Nasal cavity respiratory epithelium epithelial cell of viscerocranial mucosa (primary cell): ENCODE measurements at places on chromosomes 7 and 10. TPM values are rescaled to one million over a fixed set of nuclear protein-coding genes. Genes with fewer than 3 reads are reported as not detected.

Gene SYT15
- total RNA-seq: under 0.01 and 0.14 TPM in 2 replicates

Gene CCDC186
- 32.7 and 34.9 TPM in 2 replicates for total RNA-seq

Gene STOX1
- under 0.01 and 0.07 TPM in 2 replicates for total RNA-seq

Gene CCDC136
- under 0.01 and 0.28 TPM in 2 replicates for total RNA-seq

Gene GIMAP2
- 0.21 TPM in 1 of 2 replicates, not detected in the other for total RNA-seq

Gene TRIM24
- 3.4 and 11.7 TPM in 2 replicates for total RNA-seq

Gene GPER1
- total RNA-seq: under 0.01 and 0.21 TPM in 2 replicates

Gene IGFBP3
- total RNA-seq: 2.4 and 26.1 TPM in 2 replicates

Gene UPK3BL2
- total RNA-seq: 2.4 and 72.2 TPM in 2 replicates

Gene CPXM2
- total RNA-seq: 0.07 TPM in 1 of 2 replicates, not detected in the other

Gene HOXA5
- not detected in 2 replicates for total RNA-seq

Gene NRCAM
- 7.2 and 49.5 TPM in 2 replicates for total RNA-seq

Gene MCM10
- 0.21 and 0.34 TPM in 2 replicates for total RNA-seq

Gene CFAP70
- 0.68 and 3.6 TPM in 2 replicates for total RNA-seq

Gene POT1
- 43.3 and 43.4 TPM in 2 replicates for total RNA-seq

Gene STK32C
- 7.2 and 11.6 TPM in 2 replicates for total RNA-seq

Gene SFTPD
- total RNA-seq: 1.0 and 1.2 TPM in 2 replicates

Gene CLDN3
- not detected in 2 replicates for total RNA-seq

Gene EIF5AL1
- total RNA-seq: 0.28 and 0.34 TPM in 2 replicates

Gene IKZF1
- total RNA-seq: 0.07 TPM in 1 of 2 replicates, not detected in the other

Gene DIP2C
- total RNA-seq: 0.68 and 4.8 TPM in 2 replicates

Gene ZP3
- 19.1 and 19.4 TPM in 2 replicates for total RNA-seq

Gene NOD1
- total RNA-seq: 2.7 and 7.8 TPM in 2 replicates

Gene GRM3
- not detected in 2 replicates for total RNA-seq

Gene GALNT17
- not detected in 2 replicates for total RNA-seq

Gene UTF1
- not detected in 2 replicates for total RNA-seq

Gene CPA4
- 8.2 and 21.3 TPM in 2 replicates for total RNA-seq

Gene PVRIG
- not detected in 2 replicates for total RNA-seq

Gene NACAD
- total RNA-seq: 0.34 and 0.43 TPM in 2 replicates

Gene ACSM6
- not detected in 2 replicates for total RNA-seq

Gene NXPH1
- not detected in 2 replicates for total RNA-seq

Gene USP6NL
- 13.0 and 15.0 TPM in 2 replicates for total RNA-seq

Gene ZMIZ1
- 6.8 and 20.4 TPM in 2 replicates for total RNA-seq

Gene GTF2IRD1
- 22.2 and 35.3 TPM in 2 replicates for total RNA-seq

Gene MAGI2
- 1.7 and 6.2 TPM in 2 replicates for total RNA-seq

Gene PRKCQ
- total RNA-seq: 4.1 and 4.8 TPM in 2 replicates
